ENCODE measurements at places on chromosomes 4 and X.

DNA sequence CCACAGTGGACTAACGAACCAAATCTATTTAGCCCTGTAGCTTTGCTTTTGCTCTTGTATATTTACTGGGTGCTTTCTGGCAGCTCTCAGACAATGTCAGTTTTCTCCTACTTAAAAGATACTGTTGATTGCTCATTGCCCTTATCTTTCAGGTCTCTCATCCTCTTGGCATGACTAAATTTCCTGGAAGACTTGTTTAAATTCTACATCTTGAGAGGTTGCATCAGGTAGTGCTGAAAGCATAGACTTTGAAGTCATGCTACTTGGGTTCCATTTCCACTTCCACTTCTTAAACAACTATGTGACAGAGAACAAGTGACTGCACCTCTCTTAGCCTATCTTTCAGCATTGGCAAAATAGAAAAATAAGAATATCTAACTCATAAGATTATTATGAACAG lies 8.4 kb downstream of the TDO2 start:
- no peak for DNase-seq

DNA sequence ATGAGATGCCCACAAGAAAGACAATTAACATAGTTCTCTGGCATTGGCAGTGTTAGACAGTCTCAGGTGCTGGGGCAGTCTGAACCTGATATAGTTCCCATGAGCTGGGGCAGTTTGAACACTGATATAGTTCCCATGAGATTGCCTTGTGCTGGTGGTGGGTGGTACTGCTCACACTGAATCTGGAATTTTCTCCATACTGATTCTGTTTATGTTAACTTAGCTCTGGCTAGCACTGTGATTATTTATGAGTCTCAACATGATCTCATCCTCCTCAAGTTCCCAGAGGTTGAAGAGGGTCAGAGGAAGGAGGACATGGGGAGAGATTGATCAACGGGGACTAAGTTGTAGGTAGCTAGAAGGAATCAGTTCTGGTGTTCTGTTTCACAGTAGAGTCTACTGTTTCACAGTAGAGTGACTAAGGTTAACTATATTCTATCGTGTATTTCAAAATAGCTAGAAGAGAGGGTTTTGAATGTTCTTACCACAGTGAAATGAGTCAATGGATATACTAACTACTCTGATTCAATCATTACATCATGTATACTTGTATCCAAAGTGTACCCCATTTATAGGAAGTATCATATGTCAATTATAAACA lies 379.9 kb downstream of the ADAM29 start:
- no peak for DNase-seq

DNA sequence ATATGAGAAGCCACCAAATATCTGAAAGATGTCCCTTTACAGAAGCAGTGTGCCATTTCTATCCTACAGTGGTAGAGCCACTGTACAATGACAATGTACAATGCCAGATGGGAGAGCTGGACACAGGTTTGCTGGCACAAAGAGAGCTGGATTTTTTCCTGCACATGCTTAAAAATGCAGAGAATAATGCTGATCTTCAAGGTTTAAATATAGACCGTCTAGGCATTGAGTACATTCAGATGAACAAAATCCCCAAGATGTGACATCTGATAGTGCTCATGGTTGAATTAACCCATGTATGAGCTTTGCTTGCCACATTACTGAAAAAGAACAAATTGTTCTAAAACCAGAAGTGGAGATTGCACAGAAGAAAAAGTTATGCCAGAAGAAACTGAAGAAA lies 11.7 kb downstream of the ADGRL3 start:
- DNase-seq: no peak

- no peak for DNase-seq
Observed at GRCh38 chr4:54050214-54050904, 14.0 kb downstream of the CHIC2 start.

- DNase-seq: no peak
Observed at GRCh38 chrX:137695417-137695816, 129.5 kb downstream of the ZIC3 start.

DNA sequence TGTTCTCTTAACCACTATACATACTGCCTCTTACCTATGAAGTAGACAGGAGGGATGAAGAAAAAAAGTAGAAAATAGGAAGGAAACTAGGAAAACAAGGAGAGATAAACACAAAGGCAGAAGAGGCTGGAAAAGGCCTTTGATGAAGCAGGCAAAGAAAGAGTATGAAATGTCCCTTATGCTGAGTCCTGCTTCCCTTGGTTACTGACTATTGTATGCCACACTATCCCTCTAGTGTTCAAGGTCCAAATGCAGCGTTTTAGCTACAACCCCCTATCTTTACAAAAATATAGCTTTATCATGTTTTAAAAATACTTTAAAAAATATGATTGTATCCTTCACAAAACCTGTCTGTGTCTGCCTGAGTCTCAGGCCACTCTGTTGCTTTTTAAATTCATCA lies 233.1 kb downstream of the CAMK2D start:
- no peak for DNase-seq

GRCh38 chr4:55819634-55820033 lies at the start of gene EXOC1L:
EXOC1L (plus strand) TSS chr4:55819790; CDS start chr4:55820027, 237 bp downstream.
- DNase-seq: no peak

- no peak for DNase-seq
Observed at GRCh38 chrX:5829469-5829868, 399.2 kb downstream of the NLGN4X start.

DNA sequence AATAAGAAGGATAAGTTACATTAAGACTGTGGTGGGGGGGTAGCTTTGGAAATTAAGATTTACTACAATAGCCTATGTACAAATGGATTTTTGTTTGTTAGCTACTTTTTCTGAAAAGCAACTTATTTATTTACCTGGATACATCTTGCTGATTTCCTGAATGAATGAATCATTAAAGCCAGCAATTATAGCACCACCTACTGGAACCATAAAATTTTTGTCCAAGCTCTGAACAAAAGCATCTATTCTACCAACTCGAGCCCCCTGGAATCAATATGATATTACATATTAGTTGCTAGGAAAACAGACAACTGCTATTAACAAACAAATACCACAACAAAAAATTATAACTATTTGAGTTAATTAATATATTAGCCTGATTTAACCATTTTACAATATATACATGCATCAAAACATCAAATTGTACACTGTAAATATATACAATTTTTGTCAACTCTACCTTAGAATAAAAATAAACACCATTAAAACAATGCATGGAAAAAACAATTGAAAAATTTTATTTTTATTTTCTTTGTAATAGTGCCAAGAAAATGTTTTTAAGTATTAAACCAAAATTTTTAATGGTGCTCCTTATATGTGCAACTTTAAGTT lies 15.3 kb downstream of the SEPSECS start:
- no peak for DNase-seq

- no peak for DNase-seq
Observed at GRCh38 chr4:60759518-60760245, 440.4 kb upstream of the ADGRL3 start.

DNA sequence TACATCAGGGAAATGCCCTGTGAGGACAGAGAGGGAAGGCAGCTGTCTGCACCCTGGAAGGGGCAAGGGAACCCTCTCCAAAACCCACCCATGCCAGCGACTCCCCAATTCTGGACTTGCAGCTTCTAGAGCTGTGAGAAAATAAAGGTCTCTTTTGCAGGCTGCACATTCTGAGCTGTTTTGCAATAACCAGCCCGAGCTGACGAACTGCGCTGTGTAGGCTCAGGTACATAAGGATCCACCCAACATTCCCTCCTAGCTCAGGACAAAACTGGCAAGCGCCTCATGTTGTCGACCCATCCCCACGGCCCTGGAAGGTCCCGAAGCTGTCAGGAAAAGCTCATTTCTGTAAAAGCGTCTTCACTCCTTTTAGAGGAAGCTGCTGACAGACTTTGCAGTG lies 271.8 kb downstream of the CRLF2 start:
- no peak for DNase-seq

DNA sequence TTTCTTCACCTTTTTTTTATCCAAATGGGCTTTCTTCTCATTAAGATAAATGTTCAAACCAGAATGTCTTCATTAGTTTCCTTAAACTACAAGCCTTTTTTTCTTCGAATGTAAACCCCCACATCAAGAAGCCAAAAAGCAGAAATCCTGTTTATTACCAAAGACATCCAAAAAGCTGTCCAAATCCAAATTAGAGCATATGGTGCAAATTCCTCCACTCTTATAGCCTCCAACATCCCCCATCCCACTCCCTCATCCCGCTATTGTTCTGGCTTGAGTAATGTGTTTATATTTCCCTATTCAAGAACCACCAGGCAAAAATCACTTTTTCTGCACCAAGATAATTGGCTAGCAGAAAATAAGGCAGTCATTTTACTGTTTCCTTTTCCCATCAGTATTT lies 315.1 kb upstream of the ADGRL3 start:
- DNase-seq: no peak

DNA sequence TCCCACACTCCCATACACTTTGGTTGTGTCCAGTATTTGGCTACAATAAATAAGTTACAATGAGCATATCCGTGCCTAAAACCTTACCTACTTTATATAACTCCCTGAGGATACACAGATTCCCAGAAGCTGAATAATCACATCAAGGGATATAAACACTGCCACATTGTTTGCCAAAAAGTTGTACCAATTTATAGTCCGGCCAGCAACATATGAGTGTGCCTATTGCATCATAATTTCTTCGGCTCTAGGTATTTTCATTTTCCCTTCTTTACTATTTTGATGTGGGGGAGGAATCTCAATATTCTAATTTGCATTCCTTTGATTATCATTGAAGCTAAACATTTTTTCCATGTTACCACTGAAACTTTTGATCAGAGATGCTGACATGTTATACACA lies 146.4 kb downstream of the PCDH19 start:
- DNase-seq: no peak

- DNase-seq: no peak
Observed at GRCh38 chr4:74948236-74948635, 15.3 kb downstream of the PARM1 start.

GRCh38 chr4:78369679-78370078 lies 181.9 kb upstream of the ANXA3 start:
- no peak for DNase-seq

GRCh38 chr4:71293705-71294104 lies 45.1 kb upstream of the SLC4A4 start:
- DNase-seq: peak; percentile 46

GRCh38 chr4:111943796-111944203 lies 201.5 kb upstream of the FAM241A start:
- no peak for DNase-seq

DNA sequence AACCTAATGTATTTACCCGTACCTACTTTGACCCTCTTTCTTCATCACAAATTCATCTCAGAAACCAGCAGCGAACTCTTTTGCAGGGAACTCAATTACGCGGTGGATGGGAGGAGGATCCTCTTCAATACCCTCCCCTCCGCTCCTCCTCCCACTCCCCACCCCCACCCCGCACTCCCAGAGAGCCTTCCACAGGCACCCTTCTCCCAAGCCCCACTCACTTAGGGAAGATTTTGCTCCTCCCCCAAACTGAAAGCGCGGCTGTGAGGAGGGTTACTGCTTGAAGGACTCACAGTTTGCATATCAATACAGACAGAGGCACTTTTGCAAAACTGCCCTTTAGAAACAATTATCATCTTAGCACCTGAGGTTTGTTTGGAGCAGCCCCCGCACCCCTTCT lies 960 bp upstream of the IL1RAPL1 start:
- no peak for DNase-seq

DNA sequence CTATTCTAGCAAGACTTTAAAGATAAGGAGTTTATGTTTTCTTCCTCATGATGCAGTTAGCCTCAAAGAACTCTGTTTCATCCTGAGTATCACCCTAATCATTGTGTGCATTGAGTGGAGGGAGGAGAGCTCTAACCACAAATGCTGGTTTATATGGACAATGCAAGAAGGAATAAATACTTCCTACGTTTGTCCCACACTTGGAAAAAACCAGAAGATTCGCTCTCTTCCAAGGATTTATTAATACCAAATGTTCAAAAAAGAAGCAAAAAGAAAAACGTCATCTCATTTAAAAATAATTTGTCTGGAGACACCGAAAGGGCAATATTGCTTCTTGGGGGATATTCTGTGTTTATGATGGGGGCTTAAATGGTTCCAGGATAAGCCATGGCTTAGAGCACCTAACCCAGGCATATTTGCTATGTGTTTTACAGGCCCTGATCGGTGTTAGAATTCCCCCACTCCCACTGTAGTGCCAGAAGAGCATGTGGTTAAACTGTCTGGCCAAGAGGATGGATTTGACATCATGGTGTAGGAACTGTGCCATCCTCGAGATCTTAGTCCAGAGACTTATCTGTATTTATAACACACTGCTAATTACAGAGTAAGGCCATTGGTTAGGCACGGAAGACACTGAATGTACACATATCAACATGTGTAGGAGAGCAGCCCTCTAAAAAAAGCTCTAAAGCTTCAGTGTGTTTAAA lies 227.2 kb downstream of the ANK2 start:
- no peak for DNase-seq

DNA sequence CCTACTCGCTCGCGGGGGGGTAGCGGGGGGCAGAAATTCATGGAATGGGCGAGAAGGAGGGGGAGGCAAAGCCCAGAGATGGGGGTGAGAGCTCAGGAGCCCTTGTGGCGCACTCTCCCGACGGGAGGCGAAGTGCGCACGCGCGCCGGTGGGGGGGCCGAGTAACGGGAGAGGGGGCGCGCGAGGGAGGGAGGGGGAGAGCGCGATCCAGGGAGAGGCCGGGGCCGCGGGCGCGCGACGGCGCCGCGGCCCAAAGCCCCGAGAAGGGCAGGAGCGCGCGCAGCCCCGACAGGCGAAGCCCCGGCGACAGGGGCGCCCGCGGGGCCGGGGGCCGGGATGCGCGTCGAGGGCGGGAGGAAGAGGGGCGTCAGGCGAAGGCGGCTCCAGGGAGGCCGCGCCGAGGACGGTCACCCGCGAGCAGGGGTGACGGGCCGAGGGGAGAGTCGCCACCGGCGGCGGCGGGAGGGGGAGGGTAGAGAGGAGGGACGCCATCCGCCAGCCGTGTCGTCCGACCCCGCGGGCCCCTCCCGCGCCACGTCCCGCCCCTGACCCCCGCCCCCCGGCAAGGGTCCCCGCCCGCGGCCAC lies 421 bp downstream of the MECP2 start:
- no peak for DNase-seq

DNA sequence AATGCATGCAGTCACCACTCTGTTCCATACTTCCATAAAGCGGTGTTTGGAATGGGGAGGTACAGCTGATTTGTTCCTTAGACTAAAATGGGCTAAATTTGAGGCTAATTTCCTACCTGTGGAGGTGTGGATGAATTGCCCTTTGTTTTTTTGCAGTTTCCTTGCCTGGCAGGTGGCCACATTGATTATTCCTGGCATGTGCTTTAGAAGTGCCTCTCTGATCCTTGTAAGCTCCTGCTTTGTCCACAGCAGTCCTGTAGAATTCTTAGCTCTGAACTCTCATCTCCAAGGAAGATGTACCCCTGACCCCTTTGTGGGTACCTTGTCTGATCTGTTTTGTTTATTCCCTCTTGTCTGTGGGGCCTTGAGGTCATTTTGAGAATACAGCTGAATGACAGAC lies 136.8 kb downstream of the ADGRL3 start:
- no peak for DNase-seq

DNA sequence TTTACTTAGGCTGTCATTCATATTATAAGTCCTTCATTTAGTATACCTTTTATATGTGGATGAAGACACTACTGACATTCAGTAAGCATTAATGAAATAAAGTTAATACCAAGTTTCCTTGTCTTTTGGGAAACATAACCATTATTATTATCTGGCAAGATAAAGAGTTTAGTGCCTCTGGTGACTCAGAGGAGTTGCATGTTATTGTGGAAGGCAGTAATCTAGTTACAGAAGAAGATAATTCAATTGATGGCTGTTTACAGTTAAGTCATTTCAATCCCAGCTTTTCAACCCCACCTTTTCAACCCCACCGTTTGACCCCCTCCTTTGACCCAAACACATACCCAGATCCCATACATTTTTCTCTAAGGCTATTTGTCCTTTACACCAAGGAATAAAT lies 143.8 kb downstream of the FANCB start:
- no peak for DNase-seq

GRCh38 chr4:45327544-45327943 lies 601.2 kb upstream of the GNPDA2 start:
- DNase-seq: no peak

All from AG09309 (cell line).